Stimulated activated CD4-positive, alpha-beta T cell treated with anti-CD3 and anti-CD28 coated beads, TNF-alpha, amount 100 ng/mL, for 24 hours (primary cell): ENCODE measurements at places on chromosomes 6 and 20.

DNA sequence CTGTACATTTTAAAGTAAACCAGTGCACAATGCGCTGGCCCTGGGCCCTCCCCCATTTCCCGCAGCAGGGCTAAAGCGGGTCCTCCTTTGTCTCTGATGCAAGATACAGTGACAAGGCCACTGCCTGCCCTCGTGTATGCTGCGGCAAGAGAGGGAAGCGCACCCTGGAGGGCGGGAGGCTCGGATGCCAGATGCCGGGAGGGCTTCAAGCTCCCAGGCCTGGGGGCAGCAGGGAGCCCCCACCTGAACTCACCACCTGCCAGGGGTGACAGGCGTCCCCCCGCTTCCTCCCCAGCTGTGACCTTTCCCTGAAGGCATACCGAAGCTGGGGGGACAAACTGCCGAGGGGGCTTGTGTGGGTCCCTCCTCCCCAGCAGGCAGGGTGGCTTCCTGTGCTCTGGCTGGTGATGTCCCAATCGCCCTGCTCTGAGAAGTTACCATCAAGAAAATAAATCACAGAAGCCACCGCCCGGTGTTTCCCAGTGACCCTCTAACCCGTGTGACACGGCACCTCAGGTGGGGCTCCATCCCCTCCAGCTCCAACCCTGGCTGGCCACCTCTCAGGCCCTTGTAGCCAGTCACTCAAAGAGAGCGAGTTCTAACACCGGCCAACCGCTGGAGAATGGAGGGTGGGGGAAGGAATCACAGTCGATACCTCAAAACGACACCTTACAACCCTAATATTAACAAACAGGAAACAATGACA lies 203.3 kb downstream of the PREX1 start:
- no peak for DNase-seq

GRCh38 chr6:48628316-48628715 lies 517.3 kb upstream of the PTCHD4 start:
- no peak for DNase-seq

DNA sequence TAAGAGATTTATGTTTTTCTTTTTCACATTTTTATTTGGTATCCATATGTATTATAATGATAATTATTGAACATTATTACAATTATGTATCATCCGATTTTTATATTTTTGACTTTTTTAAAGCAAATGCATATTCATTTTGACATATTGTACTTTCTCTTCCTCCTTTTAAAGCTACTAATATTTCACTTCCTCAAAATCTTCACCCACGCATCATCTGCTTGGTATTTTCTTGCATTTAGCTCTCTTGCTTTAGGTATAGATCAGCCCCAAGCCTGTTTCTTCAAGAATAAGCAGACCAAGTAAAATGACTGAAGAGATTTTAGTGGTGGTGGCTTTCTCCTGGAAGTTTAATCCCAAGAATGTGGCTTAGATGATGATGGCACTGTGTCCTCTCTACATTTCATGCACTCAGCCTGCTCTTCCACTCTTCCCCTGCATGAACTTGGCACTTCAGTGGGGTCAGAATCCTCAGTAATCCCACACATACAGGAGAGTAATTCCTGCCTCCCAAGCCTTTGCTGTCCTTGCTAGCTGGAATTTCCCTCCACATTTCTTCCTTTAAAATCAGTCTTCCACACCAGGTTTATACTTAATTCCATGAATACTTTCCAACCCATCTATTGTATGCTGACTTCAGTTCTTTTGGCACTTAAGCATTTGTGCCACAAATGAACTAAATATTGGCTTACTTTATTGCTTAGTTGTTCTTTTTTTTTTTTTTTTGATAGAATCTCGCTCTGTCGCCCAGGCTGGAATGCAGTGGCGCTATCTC lies 8.2 kb downstream of the NCOA7 start:
- DNase-seq, result no peak

DNA sequence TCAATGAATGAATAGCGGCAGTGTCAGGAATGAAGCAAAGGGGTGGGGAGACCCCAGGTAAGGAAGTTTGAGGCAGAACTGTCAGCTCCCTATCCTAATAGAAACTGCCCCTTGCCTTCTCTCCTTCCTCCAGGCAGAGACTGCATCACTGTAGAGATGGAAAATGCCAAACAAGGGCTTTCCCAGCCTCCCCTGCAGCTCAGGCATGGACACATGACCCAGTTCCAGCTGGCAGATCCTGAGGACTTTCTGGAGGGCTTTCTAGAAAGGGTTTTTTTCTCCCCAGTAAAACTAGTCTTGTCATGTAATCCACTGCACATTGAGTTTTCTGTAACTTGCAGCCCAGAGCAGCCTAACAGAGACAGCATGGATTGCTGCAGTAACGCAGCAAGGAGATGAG lies 17.9 kb upstream of the PNPLA1 start:
- no peak for DNase-seq

DNA sequence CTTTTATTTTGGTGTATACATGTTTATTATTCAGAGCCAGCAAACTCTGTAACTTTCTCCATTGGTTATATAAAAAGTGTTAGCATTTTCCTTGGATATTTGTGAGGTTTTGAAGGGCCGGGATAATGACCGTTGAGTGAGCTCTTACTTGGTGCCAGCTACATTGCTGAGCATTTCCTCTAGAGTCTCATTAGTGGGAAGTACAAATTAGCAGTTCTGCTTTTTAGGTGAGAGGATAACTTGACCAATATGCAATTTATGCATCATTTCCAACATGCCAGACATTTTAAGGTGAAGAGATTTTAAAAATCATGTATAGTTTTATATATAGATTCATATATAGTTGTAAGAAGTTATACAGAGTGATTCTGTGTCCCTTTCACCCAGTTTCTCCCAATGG lies 84.3 kb downstream of the CARMIL1 start:
- DNase-seq, result no peak

- no peak for DNase-seq
Measured at GRCh38 chr6:99349171-99350141, at the start of gene FAXC. Gene FAXC, minus strand, starts transcription at chr6:99349674. Its CDS starts 302 bp downstream, at chr6:99349372.

DNA sequence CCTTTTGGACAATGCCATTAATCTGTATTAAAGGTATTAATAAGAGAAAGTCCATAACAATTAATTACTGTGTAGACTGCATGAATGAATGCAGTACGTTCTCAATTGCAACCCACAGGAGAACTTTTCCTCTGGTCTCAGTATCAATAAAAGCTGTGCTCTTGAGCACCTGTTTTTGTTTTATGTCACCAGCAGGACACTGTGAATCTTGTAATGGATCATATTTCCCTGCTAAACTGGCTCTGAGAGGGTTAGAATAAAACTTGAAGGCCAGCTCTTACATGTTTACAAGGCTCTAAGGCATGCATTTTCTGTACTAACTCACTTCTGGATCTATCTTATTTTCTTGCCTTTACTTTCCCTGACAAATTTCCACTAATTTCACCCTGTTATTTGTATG lies 214.3 kb upstream of the PLN start:
- DNase-seq, result no peak
